Neural crest cell (in vitro differentiated cells): ENCODE measurements at places on chromosomes 1 and 21. TPM values are rescaled to one million over a fixed set of nuclear protein-coding genes. Genes with fewer than 3 reads are reported as not detected.

Gene NUP210L
- total RNA-seq = 0.05 TPM in 1 of 2 replicates, not detected in the other

Gene OLIG2
- 5.4 TPM in 2 replicates for total RNA-seq

Gene MROH9
- total RNA-seq = not detected in 2 replicates

Gene SLAMF6
- total RNA-seq = not detected in 2 replicates

Gene RNPEP
- total RNA-seq = 47.7 and 50.8 TPM in 2 replicates

Gene INAVA
- 50.4 and 51.8 TPM in 2 replicates for total RNA-seq

Gene SELL
- total RNA-seq = not detected in 2 replicates

Gene SLC25A33
- 13.3 and 13.5 TPM in 2 replicates for total RNA-seq

Gene CFHR1
- total RNA-seq = 0.56 TPM in 1 of 2 replicates, not detected in the other

Gene AIM2
- total RNA-seq = 3.9 and 5.7 TPM in 2 replicates

- DNase-seq = no peak
- H3K27me3 ChIP-seq = no peaks in the 10 kb centered on the region
- no peaks in the 10 kb centered on the region for H3K36me3 ChIP-seq
- H3K4me1 ChIP-seq = no peaks in the 10 kb centered on the region
Observed at GRCh38 chr1:5466487-5466886, 525.7 kb downstream of the NPHP4 start.

- no peaks in the 10 kb centered on the region for H3K36me3 ChIP-seq
- DNase-seq = no peak
- peaks cover 12% of the 10 kb centered on the region for H3K4me1 ChIP-seq
- H3K4me3 ChIP-seq = no peak overlapping the region
- no peak overlapping the region for H3K27ac ChIP-seq
Observed at GRCh38 chr1:229128066-229128608, 142.8 kb upstream of the RAB4A start.

DNA sequence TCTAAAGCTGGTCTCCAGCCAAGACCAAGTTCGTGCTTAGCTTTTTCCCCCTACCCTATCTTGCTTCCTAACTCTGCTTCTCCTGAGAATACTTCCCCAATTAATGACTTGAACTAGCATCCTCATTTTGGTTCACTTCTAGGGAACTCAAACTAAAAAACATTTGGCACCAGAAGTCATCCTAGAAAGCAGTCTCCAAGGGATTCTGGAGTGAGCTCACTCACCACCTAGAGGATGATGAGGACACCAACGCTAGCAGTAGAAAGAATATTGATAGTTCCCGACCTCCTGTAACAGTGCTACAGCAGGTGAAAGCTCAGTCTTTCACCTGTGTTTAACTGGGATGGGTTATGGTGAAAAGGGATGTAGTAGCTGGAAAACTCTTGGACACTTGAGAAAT is 4.7 kb upstream of the PSMB2 start:
- H3K4me3 ChIP-seq = peak overlapping the region; percentile 18
- peaks cover 11% of the 10 kb centered on the region for H3K4me1 ChIP-seq
- H3K27ac ChIP-seq = no peak overlapping the region
- peaks cover 2% of the 10 kb centered on the region for H3K36me3 ChIP-seq
- no peak for DNase-seq

DNA sequence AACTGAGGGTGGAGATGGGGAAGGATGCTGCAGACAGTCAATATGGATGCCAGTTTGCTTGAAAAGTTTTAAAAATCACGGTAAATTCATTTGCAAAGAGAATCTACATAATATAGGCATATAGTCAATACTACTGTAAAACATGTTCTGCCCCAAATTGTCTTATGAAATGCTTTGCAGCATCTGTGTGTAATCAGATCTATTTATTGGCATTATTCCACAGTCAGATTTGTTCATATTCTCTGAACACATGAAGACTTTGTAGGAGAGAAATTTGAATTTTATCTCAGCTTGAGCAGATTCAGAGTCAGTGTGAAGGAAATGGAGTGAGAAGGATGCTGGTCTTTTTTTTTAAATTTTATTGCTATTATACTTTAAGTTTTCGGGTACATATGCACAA is 88.5 kb downstream of the PLPPR4 start:
- H3K4me1 ChIP-seq = no peaks in the 10 kb centered on the region
- no peak overlapping the region for H3K27ac ChIP-seq
- no peak for DNase-seq
- H3K27me3 ChIP-seq = peaks cover 3% of the 10 kb centered on the region
- no peaks in the 10 kb centered on the region for H3K36me3 ChIP-seq
- no peak overlapping the region for H3K4me3 ChIP-seq

- no peaks in the 10 kb centered on the region for H3K27me3 ChIP-seq
- H3K4me1 ChIP-seq = no peaks in the 10 kb centered on the region
- H3K27ac ChIP-seq = no peak overlapping the region
- H3K4me3 ChIP-seq = no peak overlapping the region
- DNase-seq = no peak
Observed at GRCh38 chr1:154906621-154907081, 29.9 kb downstream of the PMVK start.

- peaks cover 5% of the 10 kb centered on the region for H3K36me3 ChIP-seq
- no peaks in the 10 kb centered on the region for H3K4me1 ChIP-seq
- peak overlapping the region; percentile 75 for H3K27ac ChIP-seq
- H3K27me3 ChIP-seq = no peaks in the 10 kb centered on the region
Observed at GRCh38 chr1:53271446-53272090, 33.2 kb upstream of the MAGOH start.

DNA sequence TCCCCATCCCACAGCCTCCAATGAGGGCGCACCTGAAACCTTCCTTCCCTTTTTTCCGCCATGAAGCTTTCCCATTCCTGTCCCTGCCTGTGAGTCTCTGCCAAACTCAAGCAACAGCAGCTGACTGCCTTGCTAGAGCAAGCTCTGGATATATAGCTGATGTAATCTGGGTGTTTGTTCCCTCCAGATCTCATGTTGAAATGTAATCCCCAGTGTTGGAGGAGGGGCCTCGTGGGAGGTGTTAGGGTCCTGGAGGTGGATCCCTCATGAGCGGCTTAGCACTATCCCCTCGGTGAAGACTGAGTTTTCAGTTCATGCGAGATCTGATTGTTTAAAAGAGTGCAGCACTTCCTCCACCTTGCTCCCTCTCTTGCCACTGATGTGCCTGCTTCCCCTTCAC is 204.4 kb upstream of the MAP1LC3C start:
- no peaks in the 10 kb centered on the region for H3K36me3 ChIP-seq
- no peak overlapping the region for H3K4me3 ChIP-seq
- H3K27ac ChIP-seq = peak overlapping the region; percentile 23
- DNase-seq = no peak
- peaks cover 22% of the 10 kb centered on the region for H3K4me1 ChIP-seq
- no peaks in the 10 kb centered on the region for H3K27me3 ChIP-seq

GRCh38 chr1:111598544-111598943 is 21.0 kb upstream of the RAP1A start:
- no peaks in the 10 kb centered on the region for H3K36me3 ChIP-seq
- H3K27ac ChIP-seq = no peak overlapping the region
- H3K4me1 ChIP-seq = peaks cover 10% of the 10 kb centered on the region
- no peak overlapping the region for H3K4me3 ChIP-seq
- peaks cover 4% of the 10 kb centered on the region for H3K27me3 ChIP-seq
- DNase-seq = no peak

- H3K27ac ChIP-seq = no peak overlapping the region
- H3K36me3 ChIP-seq = peaks cover 11% of the 10 kb centered on the region
- H3K27me3 ChIP-seq = peaks cover 25% of the 10 kb centered on the region
- peaks cover 59% of the 10 kb centered on the region for H3K4me1 ChIP-seq
Observed at GRCh38 chr1:155322953-155323728, 2.4 kb downstream of the RUSC1 start.

DNA sequence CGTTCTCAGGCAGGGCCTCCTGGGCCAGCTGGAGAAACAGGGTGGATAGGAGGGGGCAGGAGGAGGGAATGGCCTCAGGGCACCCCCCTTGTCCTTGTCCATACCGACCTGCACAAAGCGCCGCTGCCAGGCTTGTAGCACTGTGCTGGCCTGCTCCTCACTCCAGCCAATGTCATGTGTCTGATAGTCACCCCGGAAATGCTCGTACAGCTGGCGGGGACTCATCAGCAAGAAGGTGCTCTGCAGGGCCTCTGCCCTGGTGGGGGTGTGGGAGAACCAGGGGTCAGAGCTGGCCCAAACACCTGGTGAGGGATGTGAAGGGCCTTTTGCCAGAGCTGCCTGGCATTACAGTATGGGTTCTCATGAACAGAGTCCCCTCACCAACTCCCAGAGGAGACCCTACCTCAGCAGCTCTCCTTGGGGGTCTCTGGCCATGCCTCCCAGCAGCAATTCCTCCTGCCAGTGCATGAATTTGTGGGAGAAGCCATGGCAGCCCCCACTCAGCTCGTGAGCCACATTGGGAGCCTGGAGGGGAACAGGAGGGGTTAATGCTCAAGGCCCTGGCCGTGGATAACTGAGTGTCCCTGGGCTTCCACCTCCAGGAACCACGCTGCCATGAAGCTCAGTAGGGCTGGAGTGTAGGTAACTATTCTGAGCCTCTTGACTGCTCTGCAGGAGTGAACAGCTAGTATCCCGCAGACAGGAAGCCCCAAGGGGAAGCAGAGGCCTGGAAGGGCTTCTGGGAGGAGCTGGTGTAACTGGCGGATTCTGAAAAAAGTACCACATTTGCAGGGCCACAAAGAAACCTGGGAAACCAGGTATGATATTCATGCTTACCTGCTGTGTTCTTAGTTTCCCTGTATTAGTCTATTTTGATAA is 13.3 kb downstream of the PTCH2 start:
- H3K4me3 ChIP-seq = no peak overlapping the region
- H3K27me3 ChIP-seq = no peaks in the 10 kb centered on the region
- no peak overlapping the region for H3K27ac ChIP-seq
- H3K36me3 ChIP-seq = no peaks in the 10 kb centered on the region

- H3K36me3 ChIP-seq = no peaks in the 10 kb centered on the region
- H3K27ac ChIP-seq = no peak overlapping the region
- H3K4me3 ChIP-seq = no peak overlapping the region
- no peaks in the 10 kb centered on the region for H3K27me3 ChIP-seq
Observed at GRCh38 chr1:82697965-82698364, 897.2 kb downstream of the ADGRL2 start.

DNA sequence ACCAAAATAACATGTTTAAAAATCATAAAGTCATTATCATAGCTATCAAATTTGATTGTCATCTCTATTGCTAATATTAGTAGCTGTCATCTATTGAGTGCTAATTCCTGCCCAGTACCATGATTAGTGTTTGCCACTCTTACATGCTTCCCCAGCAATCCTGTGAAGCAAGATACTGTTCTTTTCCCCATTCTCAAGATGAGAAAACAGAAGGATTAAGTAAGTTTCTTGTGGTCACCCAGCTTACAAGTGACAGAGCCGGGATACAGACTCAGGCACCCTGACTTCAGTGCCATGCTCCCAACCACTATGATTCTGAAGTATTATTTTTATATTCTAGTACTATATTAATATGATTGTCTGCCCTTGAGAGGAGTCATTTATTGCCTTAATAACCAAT is 36.5 kb downstream of the LRRC8C start:
- H3K4me3 ChIP-seq = no peak overlapping the region
- no peaks in the 10 kb centered on the region for H3K27me3 ChIP-seq
- no peak for DNase-seq
- H3K4me1 ChIP-seq = no peaks in the 10 kb centered on the region
- no peaks in the 10 kb centered on the region for H3K36me3 ChIP-seq

DNA sequence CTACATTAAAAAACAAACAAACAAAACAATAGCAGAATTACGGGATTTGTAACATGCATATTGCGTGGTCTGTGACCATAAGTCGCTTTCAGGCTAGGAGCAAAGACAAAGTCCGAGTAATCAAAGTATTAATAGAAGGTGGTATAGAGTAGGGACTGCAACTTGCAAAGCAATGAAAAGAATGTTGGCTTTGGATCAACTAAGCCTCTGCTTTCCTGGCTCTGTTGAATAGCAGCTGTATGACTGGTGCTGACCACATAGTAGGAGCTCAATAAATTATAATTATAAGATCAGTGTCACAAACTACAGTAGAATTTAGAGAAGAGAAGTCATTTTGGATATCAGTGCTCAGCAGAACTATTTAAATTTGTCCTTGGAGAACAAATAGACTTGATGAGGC is 586.4 kb downstream of the DPYD start:
- DNase-seq = no peak
- H3K27ac ChIP-seq = no peak overlapping the region
- no peaks in the 10 kb centered on the region for H3K36me3 ChIP-seq
- H3K27me3 ChIP-seq = peaks cover 4% of the 10 kb centered on the region
- H3K4me1 ChIP-seq = no peaks in the 10 kb centered on the region

GRCh38 chr1:225519166-225519863 is 91.5 kb upstream of the LBR start:
- DNase-seq = no peak
- no peaks in the 10 kb centered on the region for H3K27me3 ChIP-seq
- no peak overlapping the region for H3K4me3 ChIP-seq
- H3K4me1 ChIP-seq = peaks cover 26% of the 10 kb centered on the region
- peak overlapping the region; percentile 1 for H3K27ac ChIP-seq

DNA sequence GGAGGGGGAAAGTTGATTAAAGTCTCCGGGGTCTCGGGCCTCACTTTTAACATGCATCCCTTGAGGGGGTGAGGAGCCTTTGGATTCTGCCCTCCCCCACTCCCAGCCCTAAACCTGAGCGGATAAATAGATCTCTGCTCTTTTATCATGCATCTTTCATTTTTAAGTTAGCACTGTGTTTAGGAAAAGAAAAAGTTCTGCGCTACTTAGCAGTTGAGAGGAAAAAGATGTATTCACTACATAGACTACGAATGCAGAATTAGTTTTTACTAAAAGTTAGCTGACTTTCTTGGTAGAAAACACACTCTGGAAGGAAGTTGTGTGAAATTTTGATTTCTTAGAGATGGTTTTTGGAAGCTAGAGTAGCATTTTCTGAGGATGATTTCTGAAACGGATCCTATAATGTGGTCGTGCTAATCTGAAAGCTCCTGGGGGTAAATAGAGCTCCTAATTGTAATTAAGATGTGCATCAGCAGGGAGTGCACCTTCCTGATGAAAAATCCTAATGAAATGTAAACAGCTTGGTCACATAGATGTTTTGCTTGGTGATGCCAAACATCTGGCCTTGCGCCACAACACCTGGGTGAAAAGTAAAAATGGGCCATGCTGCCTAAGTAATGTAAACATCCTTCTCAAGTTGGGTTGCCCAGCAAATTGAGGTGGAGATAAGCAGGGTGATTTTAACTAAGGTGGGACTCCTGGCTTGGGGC is 1.8 kb downstream of the ROR1 start:
- no peak for DNase-seq
- H3K36me3 ChIP-seq = no peaks in the 10 kb centered on the region
- H3K27ac ChIP-seq = peak overlapping the region; percentile 58
- H3K27me3 ChIP-seq = peaks cover 7% of the 10 kb centered on the region

GRCh38 chr21:34997294-34997693 is 51.8 kb downstream of the RUNX1 start:
- H3K4me1 ChIP-seq = peaks cover 9% of the 10 kb centered on the region
- no peak for DNase-seq
- H3K27ac ChIP-seq = no peak overlapping the region
- no peak overlapping the region for H3K4me3 ChIP-seq

DNA sequence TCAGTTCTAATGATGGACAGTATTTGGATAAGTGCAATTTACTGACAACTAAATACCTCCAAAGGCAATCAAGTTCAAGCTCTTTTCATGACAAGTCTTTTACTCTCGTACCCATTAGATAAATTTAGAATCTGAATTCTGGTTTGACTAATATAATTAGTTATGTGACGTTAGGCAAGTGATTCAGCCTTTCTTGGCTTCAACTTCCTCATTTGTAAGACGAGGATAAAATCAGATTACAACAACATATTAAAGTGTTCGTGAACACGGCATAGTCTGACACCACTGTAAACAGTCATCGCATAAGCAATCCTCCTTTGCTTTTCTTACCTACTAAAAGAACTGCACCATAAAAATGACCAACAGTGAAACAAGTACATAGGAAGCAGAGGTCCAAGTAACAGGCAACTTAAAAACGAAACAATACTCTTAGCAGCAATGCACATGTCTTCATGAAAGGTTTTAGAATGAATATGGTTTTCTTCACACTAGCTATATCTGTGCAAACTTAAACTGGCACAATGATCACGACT is 25.7 kb downstream of the COA6 start:
- H3K36me3 ChIP-seq = no peaks in the 10 kb centered on the region
- DNase-seq = no peak
- no peak overlapping the region for H3K4me3 ChIP-seq
- no peaks in the 10 kb centered on the region for H3K4me1 ChIP-seq
- no peak overlapping the region for H3K27ac ChIP-seq
